Activated CD4-positive, alpha-beta memory T cell treated with anti-CD3 and anti-CD28 coated beads for 36 hours (primary cell): ENCODE measurements at places on chromosomes 2 and 18. TPM values are rescaled to one million over a fixed set of nuclear protein-coding genes. Genes with fewer than 3 reads are reported as not detected.

MOGAT1 gene
- total RNA-seq, result not detected

ABCG5 gene
- total RNA-seq, result not detected

TUBA3E gene
- not detected for total RNA-seq

PDCD1 gene
- 47.4 TPM for total RNA-seq

TMEM247 gene
- total RNA-seq, result not detected

L3MBTL4 gene
- total RNA-seq, result 0.31 TPM

DOK6 gene
- total RNA-seq, result not detected

IL36A gene
- not detected for total RNA-seq

GRCh38 chr18:6633310-6633709 lies 96.2 kb upstream of the ARHGAP28 start:
- no peak overlapping the region for H3K27ac ChIP-seq
- no peaks in the 10 kb centered on the region for H3K36me3 ChIP-seq
- DNase-seq, result no peak
- no peak overlapping the region for H3K4me3 ChIP-seq
- H3K4me1 ChIP-seq, result no peaks in the 10 kb centered on the region

GRCh38 chr2:184047536-184047935 lies 550.8 kb upstream of the ZNF804A start:
- no peak overlapping the region for H3K27ac ChIP-seq
- H3K36me3 ChIP-seq, result no peaks in the 10 kb centered on the region
- H3K27me3 ChIP-seq, result no peaks in the 10 kb centered on the region
- H3K4me1 ChIP-seq, result no peaks in the 10 kb centered on the region
- no peak for DNase-seq

DNA sequence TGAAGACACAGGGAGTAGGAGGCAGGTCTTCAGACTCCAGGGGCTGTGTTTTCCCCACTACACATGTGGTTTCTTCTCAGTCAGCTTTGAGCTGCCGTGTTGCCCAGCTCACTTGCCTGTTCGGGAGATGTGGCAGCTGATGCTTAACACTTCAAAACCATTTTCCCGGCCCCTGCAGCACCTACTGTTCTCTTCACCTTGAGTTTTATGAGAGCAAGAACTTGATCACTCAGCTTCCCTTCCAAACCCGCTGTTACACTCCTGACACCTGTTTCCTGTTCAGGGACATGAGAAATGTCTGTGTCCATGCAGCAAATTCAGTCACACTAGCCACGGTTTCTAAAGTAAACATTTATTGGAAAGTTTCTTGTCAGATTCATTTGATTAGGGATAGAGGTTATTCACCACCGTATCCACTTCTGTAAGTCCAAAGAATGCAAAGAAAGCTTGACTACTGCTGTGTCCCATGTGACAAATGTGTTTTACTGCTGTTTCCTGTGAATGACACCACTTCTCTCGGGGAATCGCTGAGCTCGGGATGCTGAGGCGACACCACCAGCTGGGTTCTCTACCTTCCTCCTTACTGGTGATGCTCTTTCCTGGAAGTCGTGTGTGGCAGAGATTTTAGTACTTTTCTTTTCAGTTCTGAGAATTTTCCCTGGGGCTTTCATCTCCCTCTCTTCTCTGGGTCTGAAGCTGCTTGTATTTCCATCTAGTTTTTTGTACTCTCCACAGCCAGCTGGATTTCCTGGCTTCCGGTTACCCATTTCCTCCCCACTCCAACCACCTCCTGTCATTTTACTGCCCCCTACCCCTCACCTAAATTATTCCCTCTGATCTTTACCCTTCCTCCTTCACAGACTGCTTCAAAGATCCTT lies 91.7 kb downstream of the KLF7 start:
- DNase-seq, result peak; percentile 69
- peaks cover 2% of the 10 kb centered on the region for H3K27me3 ChIP-seq
- H3K4me1 ChIP-seq, result peaks cover 27% of the 10 kb centered on the region
- peak overlapping the region; percentile 85 for H3K27ac ChIP-seq

- H3K27me3 ChIP-seq, result peaks cover 16% of the 10 kb centered on the region
- H3K36me3 ChIP-seq, result no peaks in the 10 kb centered on the region
- no peak for DNase-seq
- peaks cover 4% of the 10 kb centered on the region for H3K4me1 ChIP-seq
- no peak overlapping the region for H3K27ac ChIP-seq
- H3K4me3 ChIP-seq, result no peak overlapping the region
Observed at GRCh38 chr2:85064927-85065577, 68.1 kb upstream of the TCF7L1 start.

- DNase-seq, result no peak
- H3K4me1 ChIP-seq, result no peaks in the 10 kb centered on the region
- no peak overlapping the region for H3K27ac ChIP-seq
- H3K27me3 ChIP-seq, result peaks cover 2% of the 10 kb centered on the region
Observed at GRCh38 chr2:151872463-151872862, 44.2 kb upstream of the ARL5A start.

DNA sequence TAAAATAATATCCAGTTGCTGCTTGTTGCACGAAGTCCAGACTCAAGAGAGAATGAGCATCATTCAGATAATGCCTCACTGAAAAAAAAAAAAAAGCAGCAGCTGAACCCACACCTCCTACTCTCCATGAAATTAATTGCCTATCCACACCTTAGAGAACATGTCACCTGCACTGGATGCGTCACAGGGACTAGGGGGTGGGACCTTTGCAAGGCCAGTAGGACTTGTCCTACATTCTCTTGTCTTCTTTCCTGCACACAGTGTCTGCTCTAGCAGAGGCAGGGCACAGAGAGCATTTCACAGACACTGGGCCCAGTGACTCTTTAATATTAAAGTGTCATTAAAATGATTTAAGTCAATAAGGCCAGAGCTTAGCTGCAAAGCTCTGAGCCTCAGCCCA lies at the start of gene ABCA12:
TSS of gene ABCA12 (minus strand) at position 148 of the 400 bp plus-strand sequence. CDS start 418 bp downstream, outside the sequence.
- H3K4me3 ChIP-seq, result no peak within 1 kb of the TSS
- no peaks in the 10 kb centered on the region for H3K27me3 ChIP-seq
- H3K36me3 ChIP-seq, result no peaks in the 10 kb centered on the region
- no peaks in the 10 kb centered on the region for H3K4me1 ChIP-seq
- H3K27ac ChIP-seq, result no peak within 1 kb of the TSS

DNA sequence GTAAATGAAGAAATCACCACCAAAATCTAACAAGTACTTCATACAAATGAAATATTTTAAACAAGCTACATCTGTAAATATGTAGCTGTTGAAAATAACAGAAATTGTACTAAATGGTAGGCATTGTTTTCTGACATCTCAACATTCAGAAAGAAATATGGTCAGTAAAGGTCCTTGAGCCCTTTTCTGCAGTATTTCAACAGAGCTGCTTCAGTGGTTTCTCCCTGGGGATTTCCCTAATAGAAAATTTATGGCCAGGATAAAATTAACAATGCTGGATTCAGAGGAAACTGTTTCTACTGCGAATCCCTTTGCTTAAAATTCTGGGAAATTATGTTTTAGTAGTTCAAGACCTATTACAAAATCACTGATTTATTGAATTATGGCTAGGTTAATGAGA lies 256.6 kb downstream of the PIEZO2 start:
- H3K36me3 ChIP-seq, result no peaks in the 10 kb centered on the region
- DNase-seq, result no peak
- H3K4me3 ChIP-seq, result no peak overlapping the region
- no peaks in the 10 kb centered on the region for H3K4me1 ChIP-seq
- no peak overlapping the region for H3K27ac ChIP-seq

DNA sequence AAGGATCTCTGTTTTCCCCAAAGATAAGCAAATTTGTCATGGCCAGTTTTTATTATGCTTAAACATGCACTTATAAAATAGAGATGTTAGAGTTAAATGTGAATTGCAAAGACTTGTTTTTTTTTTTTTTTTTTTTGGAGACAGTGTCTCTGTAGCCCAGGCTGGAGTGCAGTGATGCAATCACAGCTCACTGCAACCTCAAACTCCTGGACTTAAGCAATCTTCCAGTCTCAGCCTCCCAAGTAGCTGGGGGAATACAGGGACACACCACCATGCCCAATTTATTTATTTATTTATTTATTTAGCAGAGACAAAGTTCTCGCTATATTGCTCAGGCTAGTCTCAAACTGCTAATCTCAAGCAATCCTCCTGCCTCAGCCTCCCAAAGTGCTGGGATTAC lies 15.1 kb downstream of the PHOSPHO2 start:
- no peaks in the 10 kb centered on the region for H3K27me3 ChIP-seq
- H3K4me1 ChIP-seq, result no peaks in the 10 kb centered on the region
- H3K27ac ChIP-seq, result no peak overlapping the region
- DNase-seq, result no peak

DNA sequence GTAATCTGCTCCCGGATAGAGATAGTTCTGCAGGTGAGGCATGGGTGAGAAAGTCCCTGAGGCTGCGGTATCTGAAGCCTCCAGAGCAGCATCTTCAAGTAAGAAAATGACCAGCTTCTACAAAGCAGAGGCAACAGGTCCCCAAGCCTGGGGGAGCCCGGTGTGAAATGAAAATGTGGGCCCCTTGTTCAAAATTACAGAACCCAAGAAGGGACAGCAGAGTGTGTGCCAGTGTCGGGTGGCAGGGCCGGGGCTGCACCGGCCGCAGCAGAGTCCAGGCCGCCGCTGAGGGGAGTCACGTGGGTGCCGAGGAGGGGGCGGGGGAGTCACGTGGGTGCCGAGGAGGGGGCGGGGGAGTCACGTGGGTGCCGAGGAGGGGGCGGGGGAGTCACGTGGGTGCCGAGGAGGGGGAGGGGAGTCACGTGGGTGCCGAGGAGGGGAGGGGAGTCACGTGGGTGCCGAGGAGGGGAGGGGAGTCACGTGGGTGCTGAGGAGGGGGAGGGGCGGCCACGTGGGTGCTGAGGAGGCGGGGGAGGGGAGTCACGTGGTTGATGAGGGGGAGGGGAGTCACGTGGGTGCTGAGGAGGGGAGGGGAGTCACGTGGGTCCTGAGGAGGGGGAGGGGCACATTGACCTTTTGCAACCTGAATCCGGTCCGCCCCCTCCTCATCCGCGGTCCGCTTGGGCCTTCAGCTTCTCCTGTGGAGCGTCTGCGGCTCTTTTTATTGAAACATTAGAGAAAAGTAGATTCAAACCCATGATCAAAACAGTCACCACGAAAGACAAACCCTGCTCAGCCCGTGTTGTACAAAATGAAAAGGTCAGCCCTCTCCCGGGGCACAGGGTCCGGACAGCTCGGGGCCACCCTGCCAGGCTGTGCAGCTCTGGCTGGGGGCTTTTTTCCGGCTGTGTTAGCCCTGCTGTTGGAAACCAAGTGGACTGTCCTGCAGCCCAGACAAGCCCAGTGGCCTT lies 10.4 kb downstream of the COLEC11 start:
- peak; percentile 77 for DNase-seq
- no peaks in the 10 kb centered on the region for H3K36me3 ChIP-seq
- H3K27ac ChIP-seq, result peak overlapping the region; percentile 71
- peaks cover 12% of the 10 kb centered on the region for H3K4me1 ChIP-seq
- H3K27me3 ChIP-seq, result no peaks in the 10 kb centered on the region

DNA sequence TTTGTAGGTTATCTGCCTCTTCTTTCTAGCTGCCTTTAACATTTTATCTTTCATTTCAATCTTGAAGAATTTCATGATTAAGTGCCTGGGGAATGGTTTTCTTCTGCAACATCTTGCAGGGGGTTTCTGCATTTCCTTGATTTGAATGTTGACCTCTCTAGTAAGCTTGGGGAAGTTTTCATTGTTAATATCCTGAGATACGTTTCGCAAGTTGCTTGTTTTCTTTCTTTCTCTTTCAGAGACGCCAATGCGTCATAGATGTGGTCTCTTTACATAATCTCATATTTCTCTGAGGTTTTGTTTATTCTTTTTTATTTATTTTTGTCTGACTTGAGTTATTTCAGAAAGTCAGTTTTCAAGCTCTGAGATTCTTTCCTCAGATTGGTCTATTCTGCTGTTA lies 225.7 kb downstream of the XIRP2 start:
- H3K27me3 ChIP-seq, result no peaks in the 10 kb centered on the region
- no peak overlapping the region for H3K4me3 ChIP-seq
- no peak overlapping the region for H3K27ac ChIP-seq
- H3K4me1 ChIP-seq, result no peaks in the 10 kb centered on the region
- no peaks in the 10 kb centered on the region for H3K36me3 ChIP-seq
- DNase-seq, result no peak

- no peak overlapping the region for H3K4me3 ChIP-seq
- peaks cover 2% of the 10 kb centered on the region for H3K27me3 ChIP-seq
- no peak overlapping the region for H3K27ac ChIP-seq
- peaks cover 4% of the 10 kb centered on the region for H3K4me1 ChIP-seq
- no peak for DNase-seq
- H3K36me3 ChIP-seq, result peaks cover 9% of the 10 kb centered on the region
Observed at GRCh38 chr2:7795778-7796563, 878.8 kb downstream of the RNF144A start.

DNA sequence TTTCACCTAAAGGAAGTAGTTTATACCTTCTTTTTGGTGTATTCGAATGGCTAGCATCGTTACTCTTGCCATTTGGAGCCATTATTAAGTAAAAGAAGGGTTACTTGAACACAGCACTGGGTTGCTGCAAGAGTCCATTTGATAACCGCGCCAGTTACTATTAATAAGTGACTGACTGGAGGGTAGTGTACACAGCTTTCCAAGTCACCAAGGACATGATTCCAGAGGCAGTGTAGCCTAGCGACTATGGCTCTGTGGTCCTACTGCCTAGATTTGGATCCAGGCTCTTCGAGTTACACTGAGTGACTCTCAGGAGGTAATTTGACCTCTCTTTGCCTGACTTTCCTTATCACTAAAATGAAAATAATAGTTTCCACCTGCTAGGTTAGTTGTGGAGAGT lies 206.8 kb downstream of the MEIS1 start:
- no peaks in the 10 kb centered on the region for H3K36me3 ChIP-seq
- no peak overlapping the region for H3K27ac ChIP-seq
- H3K4me1 ChIP-seq, result no peaks in the 10 kb centered on the region
- DNase-seq, result no peak
- no peaks in the 10 kb centered on the region for H3K27me3 ChIP-seq

DNA sequence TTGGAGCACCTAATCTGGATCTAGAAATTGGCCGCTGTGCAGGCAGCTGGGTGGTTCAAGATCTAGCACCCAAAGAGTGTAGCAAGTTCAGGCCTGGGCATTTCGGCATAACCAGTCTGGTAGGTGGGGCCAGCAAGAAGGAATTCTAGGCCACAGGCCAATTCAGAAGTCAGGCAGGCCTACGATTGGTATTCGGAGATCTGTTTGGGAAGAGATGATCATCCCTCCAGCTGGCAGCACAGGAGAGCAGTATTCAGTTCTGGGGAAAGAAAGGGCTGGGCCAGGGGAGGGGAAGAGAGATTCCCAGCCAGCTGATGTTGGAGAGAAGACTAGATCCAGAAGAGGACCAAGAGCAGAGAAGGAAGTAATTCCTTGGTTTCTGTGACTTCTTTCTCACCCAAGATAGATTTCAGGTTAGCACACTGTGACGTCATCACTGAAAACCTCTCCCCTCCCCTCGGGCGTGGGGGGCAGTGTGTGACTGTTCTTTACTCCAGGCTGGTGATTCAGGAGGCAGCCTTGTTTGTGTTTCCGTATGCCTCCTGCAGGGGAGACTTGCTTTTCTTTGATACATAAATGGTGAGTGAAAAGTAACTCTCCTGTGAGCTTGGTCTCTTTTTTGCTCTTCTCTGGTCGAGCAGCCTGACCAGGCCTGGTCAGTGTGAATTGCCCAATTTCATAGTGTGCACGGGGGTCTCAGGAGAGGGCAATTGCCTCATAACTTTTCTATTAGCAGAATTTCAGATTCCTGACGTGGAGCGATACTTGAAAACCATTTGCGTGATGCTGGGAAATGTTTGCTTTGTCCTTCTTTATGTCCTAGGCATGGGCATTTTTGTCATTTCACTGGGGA lies 61.1 kb downstream of the MEIS1 start:
- no peak overlapping the region for H3K4me3 ChIP-seq
- H3K27me3 ChIP-seq, result no peaks in the 10 kb centered on the region
- no peaks in the 10 kb centered on the region for H3K4me1 ChIP-seq
- DNase-seq, result no peak
